ENCODE measurements at places on chromosomes 5 and 9. TPM values are rescaled to one million over a fixed set of nuclear protein-coding genes. Genes with fewer than 3 reads are reported as not detected.

SPINK1 gene
- total RNA-seq, result 1.9 TPM

PCDHGA4 gene
- total RNA-seq, result 0.13 TPM

FABP6 gene
- 0.68 TPM for total RNA-seq

SYK gene
- total RNA-seq, result 0.03 TPM

TERT gene
- total RNA-seq, result 2.9 TPM

LHX6 gene
- total RNA-seq, result 3.1 TPM

TEX48 gene
- not detected for total RNA-seq

HRH2 gene
- 0.34 TPM for total RNA-seq

CCL27 gene
- 0.33 TPM for total RNA-seq

CDKN2B-AS1 gene
- not detected for total RNA-seq

PLCXD3 gene
- 0.18 TPM for total RNA-seq

C5orf58 gene
- not detected for total RNA-seq

IL11RA gene
- 5.3 TPM for total RNA-seq
